Vagina (tissue), 2 donors: ENCODE measurements at places on chromosomes 1 and 21.

- no peak for DNase-seq
Observed at GRCh38 chr1:33601751-33602150, 129.3 kb downstream of the ZSCAN20 start.

GRCh38 chr1:172948457-172948856 lies 102.3 kb downstream of the TNFSF18 start:
- no peak for DNase-seq

GRCh38 chr1:17994046-17994445 lies 113.6 kb upstream of the IGSF21 start:
- DNase-seq: no peak

DNA sequence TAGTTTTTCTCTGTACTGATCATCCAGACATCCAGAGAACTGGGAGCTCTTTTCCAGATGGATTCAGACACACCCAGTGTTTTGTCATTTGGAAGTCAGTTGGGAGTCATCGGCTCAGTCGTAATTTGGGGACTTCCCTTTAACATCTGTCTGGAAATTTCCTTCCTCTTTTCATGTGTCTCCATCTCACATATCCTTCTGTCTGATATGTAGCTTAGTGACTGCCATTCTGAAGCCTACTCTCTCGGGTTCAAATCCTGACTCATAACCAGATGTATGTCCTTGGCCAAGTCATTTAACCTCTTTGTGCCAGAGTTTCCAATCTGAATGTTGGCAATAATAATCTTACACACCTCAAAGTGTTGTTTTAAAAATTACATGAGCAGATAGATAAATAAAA lies 3.0 kb downstream of the MORC3 start:
- no peak for DNase-seq

- DNase-seq: no peak
Observed at GRCh38 chr1:51535006-51535592, 16.0 kb upstream of the EPS15 start.

DNA sequence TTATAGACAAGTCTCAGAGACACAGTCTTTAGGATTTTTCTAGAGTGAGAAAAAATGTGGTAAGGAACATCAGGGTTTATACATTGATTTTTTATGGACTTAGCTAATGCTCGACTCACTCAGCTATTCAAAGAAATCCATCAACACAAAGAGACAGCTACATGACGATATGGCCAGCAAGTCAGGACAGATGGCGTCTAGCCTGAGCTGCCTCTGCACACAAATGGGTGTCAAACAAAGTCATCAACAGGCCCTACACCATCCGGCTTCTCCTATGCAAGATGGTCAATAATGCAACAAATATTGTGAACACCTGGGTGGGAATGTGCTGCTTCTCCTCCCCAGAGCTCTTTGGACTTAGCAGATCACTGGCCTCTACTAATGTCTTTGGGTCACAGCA lies 13.3 kb upstream of the ERICH3 start:
- no peak for DNase-seq

GRCh38 chr21:8988696-8989095 lies 1532.7 kb upstream of the TPTE start:
- no peak for DNase-seq

DNA sequence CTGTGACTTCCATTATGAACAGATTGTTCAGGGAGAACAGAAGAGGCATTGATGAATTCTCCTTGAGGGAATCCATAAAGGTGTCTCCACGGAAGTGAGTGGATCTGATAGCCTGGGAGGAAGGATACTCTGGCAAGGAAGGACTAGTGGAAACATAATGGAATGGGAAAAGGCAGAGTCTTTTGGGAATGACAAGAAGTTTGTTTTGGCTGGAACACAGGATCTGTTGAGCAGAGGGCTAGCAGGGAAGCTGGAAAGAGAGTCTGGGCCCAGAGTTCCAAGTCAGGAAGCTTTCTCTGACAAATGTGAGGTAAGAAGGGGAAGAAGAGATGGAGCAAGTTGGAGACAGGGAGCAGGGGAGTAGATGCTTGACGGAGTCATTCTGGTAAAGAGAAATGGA lies 8.1 kb downstream of the ADAMTS5 start:
- DNase-seq: no peak

- DNase-seq: no peak
Observed at GRCh38 chr1:68218490-68218889, 13.8 kb downstream of the WLS start.

GRCh38 chr1:38614861-38615260 lies 244.7 kb downstream of the RRAGC start:
- no peak for DNase-seq

GRCh38 chr21:44773291-44773932 lies 28.2 kb downstream of the UBE2G2 start:
- no peak for DNase-seq
